Kidney glomerular epithelial cell (primary cell): ENCODE measurements at places on chromosomes 11 and 22.

DNA sequence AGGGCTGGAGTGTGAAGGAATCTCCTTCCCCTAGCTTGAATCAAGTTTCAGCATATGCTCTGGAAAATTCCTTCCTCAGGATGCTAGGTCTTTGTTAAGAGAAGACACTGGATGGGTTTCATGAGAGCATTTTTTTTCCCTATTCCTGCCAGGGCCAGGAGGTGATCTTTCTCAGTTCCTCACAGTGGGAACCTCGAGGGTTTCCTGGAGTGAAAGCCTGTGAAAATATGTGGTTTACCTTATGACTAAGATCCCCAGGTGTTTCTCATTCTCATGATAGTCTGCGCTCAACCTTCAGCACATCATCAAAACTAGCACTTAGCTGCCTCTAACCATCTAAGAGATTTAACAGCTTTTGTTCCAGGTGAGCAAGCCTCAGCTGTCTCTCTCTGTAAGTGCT lies 985.3 kb upstream of the FAT3 start:
- DNase-seq, result no peak

DNA sequence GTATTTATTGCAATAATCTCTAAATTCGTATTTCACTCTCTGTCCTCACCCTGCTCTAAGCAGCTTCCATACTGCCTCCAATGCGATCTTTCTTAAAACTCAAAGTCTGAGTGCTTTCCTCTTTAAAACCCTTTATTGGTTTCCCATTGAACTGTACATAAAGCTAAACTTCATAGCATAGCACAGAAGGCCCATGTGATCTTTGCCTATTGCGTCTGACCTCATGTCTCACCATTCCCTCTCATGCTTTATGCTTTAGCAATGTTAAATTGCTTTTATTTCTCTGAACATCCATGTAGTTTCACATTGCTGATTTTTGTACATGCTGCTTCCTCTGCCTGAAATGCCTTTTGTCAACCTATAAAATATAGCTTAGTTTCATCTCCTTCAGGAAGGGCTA lies 28.4 kb downstream of the ZDHHC13 start:
- DNase-seq, result no peak

- no peak for DNase-seq
Measured at GRCh38 chr22:17629641-17630040, 1.1 kb upstream of the ATP6V1E1 start.

DNA sequence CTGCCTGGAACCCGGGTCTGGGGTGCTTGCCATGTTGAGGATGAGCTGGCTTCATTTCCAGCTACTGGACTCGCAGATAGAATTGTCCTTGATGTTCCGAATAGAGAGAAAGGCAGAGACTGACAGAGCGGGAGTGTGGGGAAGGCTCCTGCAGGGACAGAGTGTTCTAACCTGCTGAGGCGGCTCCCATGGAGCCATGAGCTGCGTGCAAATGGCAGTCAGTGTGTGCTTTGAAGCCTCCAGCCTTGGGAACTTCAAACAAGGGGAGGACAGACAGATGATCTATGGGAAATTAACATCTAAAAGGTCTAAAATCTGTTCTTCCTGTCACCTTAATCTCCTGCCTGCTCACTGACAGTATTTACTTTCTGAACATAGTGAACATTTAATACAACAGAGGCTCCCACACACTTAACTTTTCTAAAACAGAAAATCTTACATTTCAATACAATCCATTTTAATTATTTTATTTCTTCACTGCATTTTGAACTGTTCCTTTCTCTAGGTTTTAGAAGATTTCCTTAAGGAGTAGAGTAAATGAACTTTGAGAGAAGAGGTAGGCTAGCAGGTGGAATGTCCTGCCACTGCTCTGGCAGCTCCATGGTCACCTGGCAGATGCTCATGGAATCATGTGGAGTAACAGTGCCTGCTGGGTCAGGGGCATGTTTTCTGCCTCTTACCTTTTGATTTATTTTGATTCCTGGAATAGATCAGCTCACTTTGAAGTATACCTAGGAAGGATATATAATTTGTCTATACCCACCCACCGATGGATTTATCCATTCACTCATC lies 481.7 kb downstream of the NTM start:
- DNase-seq, result no peak

GRCh38 chr11:76379807-76380158 lies 1.1 kb downstream of the THAP12 start:
- no peak for DNase-seq
